ENCODE measurements at places on chromosomes 5 and 9.

- no peak for DNase-seq
Measured at GRCh38 chr9:116543731-116544400, 143.2 kb upstream of the TRIM32 start.

GRCh38 chr5:10277773-10278630 lies 27.9 kb downstream of the CCT5 start:
- DNase-seq: no peak

DNA sequence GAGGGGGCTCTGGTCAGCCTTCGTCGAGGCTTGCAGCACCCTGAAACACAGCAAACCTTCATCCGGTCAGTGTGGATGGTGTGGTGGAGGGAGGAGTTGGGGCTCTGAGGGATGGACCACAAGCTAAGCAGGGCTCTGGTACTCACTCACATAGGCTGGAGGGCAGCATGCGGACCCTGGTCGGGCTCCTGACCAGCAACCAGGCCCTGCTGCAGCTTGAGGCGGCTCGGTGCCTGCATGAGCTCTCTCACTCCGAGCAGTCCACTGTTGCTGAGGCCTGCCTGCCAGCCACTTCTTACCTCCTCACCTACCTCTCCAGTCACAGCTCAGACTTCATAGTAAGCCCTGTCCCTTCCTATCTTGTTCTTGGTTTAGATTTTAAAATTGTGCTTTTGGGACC lies 2.5 kb downstream of the TMCO6 start:
- no peak for DNase-seq

DNA sequence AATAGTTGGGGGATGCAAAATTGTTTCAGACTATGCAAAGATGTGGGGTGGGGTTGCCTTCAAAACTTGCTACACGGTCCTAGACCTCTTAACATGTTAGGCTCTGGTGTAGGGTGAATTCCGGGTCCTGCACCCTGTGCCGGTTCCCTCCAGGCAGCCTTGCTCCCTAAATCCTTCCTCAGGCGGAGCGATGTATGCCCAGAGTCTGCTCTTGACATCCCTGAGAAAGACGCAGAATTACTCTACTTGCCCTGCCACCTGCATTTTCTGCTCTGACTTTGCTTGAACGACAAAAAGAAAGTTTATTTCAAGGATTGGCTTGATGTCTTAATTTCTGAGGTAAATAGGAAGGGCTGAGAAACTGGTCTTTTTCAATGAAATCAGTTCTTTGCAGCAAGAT lies 691 bp downstream of the THBS4 start:
- DNase-seq: no peak

DNA sequence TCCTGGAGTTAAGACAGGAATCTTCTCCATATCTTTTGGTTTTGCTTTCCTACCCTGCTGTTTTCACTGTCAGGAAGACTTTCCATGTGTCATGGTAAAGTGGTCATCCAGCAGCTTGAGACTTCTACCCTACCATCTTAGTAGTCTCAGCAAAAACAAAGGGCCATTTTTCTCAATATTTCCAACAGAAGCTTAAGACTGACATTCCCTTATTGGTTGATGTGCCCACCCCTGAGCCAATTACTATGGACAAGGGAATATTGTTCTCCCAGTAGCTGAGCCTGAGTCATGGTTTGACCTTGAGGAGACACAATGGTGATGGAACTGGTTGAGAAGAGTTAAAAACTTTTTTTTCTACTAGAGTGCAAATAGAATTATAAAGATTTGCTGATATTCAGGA lies 105.6 kb downstream of the CSNK1G3 start:
- DNase-seq: no peak

GRCh38 chr9:2725898-2726649 lies 8.8 kb downstream of the KCNV2 start:
- DNase-seq: no peak

GRCh38 chr5:168152660-168153059 lies 138.8 kb upstream of the WWC1 start:
- DNase-seq: no peak

- DNase-seq: no peak
Measured at GRCh38 chr5:10600626-10601245, 36.9 kb downstream of the ANKRD33B start.

DNA sequence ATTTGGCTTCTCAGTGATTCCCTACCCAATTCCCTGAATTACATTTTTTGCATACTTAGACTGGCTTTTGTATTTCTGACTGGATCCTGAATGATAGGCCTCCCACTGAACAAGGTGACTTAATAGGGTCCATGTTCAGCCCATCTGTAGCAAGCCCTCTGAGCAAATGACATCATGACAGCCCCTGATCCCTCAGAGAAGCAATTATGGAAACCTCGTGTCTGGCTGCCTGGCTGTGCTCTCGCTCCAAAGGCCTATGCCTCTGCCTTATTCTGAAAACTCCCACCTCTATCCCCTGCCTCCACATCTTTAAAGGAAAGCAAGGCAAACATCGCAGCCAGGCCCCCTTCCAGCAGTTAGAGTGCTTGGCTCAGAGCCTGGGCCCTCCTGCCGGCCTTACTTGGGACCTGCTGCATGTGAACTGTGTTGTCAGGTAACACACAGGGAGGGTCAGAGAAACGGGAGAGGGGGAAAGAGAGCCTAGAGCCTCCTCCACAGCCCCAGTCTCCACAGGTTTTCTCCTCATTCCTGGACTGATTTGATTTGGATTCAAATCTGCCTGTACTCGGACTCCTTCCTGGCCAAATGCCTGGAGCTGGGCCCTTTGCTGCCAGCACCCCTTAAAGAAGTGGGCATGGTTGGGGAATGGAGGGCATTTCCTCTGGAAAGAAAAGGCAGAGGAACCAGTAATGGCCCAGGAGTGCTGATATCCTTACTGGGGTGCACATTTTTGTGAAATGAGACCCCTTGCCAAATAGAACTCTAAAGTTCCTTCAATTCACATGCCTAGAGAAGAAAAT lies 3.8 kb downstream of the DCANP1 start:
- DNase-seq: no peak

- no peak for DNase-seq
Measured at GRCh38 chr5:142746532-142747433, 23.4 kb upstream of the ARHGAP26 start.

DNA sequence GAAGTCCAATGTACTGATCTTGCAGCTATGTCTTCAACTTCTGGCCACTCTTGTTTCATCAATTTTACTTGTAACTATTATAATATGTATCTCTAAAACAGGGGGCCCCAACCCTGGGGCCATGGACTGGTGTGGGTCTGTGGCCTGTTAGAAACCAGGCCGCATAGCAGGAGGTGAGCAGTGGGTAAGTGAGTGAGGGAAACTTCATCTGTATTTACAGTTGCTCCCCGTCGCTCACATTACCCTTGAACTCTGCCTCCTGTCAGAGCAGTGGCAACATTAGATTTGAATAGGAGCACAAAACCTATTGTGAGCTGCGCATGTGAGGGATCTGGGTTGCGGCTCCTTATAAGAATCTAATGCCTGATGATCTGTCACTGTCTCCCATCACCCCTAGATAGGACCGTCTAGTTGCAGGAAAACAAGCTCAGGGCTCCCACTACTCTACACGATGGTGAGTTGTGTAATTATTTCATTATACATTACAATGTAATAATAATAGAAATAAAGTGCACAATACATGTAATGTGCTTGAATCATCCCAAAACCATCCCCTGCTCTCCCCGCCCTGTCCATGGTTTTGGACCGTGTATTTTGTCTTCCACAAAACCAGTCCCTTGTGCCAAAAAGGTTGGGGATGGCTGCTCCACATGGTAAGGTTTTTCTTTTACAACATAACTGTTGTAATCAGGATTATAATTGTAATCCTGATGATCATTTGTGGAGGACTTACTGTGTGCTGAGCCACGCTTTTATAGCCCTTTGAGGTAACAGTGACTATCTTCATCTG lies 26.9 kb upstream of the SH3PXD2B start:
- DNase-seq: no peak

DNA sequence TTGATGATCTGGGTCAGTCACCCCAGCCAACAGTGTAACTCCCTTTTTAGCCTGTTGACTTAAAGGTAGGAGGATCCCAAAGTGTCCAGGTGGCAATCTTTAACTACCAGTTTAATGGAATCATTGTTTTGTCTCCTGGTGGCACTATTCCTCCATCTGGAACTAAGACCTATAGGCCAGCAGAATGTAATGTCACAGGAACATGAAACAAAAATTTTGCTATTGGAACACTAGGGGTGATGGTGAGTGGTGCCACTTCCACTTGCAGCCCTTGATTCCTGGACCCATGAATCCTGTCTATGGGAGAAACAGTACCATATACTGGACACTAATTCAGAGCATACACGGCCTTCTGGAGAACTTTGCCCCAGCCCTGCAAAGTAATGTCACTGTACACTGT lies 219.5 kb upstream of the RASA1 start:
- DNase-seq: no peak

GRCh38 chr9:88809355-88810161 lies 181.7 kb upstream of the S1PR3 start:
- DNase-seq: peak; percentile 59

GRCh38 chr5:170311511-170312300 lies 14.1 kb upstream of the LCP2 start:
- DNase-seq: no peak

DNA sequence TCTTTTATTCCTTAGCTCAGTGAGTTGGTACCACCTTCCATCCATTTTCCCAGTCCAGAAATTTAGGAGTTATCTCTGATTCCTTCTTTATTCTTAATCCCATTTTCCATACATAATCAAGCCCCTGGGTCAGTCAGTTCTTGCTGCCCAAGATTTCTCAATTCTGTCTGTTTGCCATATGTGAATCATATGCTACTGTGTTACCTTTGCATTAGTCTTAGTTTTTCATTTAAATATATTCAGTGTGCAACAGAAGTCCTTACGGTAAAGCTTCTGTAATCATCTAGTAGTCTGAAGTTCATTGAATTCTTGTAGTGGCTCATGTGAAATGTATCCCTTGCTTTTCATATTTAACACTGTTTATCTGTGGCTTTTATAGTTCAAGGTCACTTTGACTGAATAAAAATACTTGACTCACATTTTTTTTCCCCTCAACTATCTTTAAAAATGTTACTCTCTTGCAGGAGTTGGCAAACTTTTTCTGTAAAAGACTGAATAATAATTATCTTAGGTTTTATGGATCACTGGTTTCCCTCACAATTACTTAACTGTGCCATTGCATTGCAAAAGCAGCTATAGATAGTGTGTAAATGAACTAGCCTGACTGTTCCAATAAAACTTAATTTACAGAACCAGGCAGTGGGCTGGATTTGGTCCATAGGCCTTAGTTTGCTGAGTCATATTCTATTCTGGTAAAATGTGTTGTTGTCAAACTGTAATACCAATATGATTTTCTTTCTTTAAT lies 6.9 kb downstream of the KIAA1958 start:
- DNase-seq: no peak

GRCh38 chr5:113495422-113495841 lies 7.2 kb upstream of the MCC start:
- DNase-seq: peak; percentile 88

DNA sequence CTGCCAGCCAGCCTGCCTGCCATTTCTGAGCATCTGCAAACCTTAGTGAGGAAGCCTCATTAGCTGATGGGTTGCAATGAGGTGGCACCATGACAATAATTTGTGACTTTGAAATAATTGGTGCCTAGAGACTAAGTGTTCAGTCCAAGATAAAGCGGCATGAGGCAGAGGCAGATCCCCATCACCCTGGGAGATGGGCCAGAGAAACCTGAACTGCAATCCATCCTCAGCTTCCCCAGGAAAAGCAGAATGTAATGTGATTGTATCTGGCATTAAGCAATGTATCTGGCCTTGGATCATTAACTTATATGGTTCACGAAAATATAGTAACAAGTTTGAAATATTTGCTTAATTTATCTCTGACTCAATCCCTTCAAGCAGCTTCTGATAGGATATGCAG lies 101.0 kb downstream of the SPOCK1 start:
- DNase-seq: no peak

- no peak for DNase-seq
Measured at GRCh38 chr5:80101993-80102392, 66.8 kb downstream of the THBS4 start.

GRCh38 chr5:88748666-88749065 lies 134.3 kb downstream of the MEF2C start:
- DNase-seq: no peak

DNA sequence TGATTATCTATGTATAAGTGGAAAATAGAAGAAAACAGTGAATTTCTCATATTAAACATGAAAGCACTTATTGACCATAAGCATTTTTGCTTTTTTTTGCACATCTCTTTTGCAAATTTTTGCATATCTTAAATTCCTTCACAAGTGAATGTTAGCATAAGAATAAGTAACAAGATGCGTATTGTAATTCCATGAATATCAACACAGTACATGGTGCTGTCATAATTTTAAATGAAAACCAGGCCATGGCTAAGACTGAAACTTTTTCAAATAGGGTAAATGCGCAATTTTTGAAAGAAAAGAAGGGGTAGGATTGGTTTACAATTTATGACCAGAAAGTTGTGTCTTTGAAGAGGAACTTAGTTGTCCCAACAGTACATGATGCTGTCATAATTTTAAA lies 17.0 kb downstream of the FAM13B start:
- no peak for DNase-seq

DNA sequence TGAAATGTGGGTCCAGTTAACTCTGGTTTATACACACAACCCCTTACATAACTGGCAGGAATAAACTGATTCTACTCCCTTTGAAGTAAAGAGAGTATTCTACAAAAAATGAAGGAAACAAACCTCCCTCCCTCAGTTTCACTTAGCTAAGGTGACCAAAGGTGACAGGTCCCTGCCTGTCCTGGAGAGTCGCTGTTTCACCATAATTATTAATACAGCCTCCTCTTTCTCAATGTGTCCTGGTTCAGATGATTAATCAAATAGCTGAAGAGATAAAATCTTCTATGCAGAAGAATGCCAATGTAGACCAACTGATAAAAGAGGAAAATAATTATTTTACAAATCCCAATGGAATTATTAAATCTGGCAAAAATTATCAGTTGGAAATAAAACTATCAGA lies 163.7 kb upstream of the GNA14 start:
- no peak for DNase-seq

DNA sequence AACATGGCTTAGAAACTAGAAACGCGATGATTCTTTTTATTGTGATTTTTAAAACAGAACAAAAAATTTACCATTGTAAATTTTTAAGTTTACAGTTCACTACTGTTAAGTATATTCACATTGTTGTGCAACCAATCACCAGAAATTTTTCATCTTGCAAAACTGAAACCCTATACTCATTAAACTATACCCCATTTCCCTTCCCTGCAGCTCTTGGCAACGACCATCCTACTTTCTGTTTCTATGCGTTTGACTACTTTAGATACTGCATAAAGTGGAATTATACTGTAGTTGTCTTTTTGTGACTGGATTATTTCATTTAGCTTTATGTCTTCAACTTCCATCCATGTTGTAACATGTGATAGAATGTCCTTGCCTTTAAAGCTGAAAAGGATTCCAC lies 52.5 kb downstream of the SPOCK1 start:
- DNase-seq: no peak

- no peak for DNase-seq
Measured at GRCh38 chr5:148072207-148072606, 8.4 kb downstream of the SPINK5 start.

- peak; percentile 89 for DNase-seq
Measured at GRCh38 chr9:35907711-35908503, 1.4 kb upstream of the SPAAR start.

DNA sequence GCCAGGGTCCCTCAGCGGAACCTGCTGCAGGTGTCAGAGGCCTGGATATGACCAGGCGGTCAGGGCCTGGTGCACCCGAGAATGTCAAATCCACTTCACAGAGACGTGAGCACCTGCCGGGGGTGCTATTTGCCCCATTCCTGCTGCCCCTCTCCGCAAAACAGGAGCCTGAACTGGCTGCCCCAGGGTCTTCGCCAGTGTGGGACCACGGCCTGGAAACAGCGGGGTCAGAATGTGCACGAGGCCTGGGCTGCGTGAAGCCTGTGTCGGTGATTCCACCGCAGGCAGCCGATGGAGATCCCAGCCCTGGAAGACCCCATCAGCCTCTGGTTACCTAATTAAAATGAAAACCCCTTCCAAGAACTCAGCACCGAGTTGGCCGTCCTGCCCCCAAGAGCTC lies 41.2 kb upstream of the TMEM250 start:
- DNase-seq: no peak
